ENCODE measurements at places on chromosomes 7 and 10.
A peak's percentile ranks its signal among the peaks of the same experiment; 100 is the strongest.

GRCh38 chr7:120344276-120344675 lies 71.3 kb downstream of the KCND2 start:
- peak; percentile 1 for DNase-seq

- no peak for DNase-seq
Observed at GRCh38 chr7:6294839-6295238, 22.4 kb upstream of the CYTH3 start.

GRCh38 chr7:116357781-116358670 lies 141.5 kb upstream of the CAV2 start:
- DNase-seq = peak; percentile 61

- no peak for DNase-seq
Observed at GRCh38 chr10:43264965-43265798, 1.7 kb downstream of the RASGEF1A start.

GRCh38 chr10:33001908-33002492 lies 44.0 kb upstream of the ITGB1 start:
- DNase-seq = peak; percentile 40

DNA sequence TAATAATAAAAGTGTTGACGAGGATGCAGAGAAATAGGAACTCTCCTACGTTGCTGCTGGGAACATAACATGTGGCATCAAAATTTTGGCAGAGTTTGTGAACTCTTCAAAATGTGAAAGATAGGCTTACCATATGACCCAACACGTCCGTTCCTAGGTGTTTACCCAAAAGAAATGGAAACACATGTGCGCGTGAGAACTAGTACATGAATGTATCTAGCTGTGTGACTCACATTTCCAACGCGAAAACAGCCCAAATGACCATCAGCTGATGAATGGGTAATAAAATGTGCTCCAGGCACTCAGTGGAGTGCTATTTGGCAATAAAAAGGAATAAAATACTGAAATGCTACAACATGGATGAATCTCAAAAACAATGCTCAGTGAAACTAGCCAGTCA lies 10.4 kb upstream of the ELFN1 start:
- DNase-seq = peak; percentile 38

DNA sequence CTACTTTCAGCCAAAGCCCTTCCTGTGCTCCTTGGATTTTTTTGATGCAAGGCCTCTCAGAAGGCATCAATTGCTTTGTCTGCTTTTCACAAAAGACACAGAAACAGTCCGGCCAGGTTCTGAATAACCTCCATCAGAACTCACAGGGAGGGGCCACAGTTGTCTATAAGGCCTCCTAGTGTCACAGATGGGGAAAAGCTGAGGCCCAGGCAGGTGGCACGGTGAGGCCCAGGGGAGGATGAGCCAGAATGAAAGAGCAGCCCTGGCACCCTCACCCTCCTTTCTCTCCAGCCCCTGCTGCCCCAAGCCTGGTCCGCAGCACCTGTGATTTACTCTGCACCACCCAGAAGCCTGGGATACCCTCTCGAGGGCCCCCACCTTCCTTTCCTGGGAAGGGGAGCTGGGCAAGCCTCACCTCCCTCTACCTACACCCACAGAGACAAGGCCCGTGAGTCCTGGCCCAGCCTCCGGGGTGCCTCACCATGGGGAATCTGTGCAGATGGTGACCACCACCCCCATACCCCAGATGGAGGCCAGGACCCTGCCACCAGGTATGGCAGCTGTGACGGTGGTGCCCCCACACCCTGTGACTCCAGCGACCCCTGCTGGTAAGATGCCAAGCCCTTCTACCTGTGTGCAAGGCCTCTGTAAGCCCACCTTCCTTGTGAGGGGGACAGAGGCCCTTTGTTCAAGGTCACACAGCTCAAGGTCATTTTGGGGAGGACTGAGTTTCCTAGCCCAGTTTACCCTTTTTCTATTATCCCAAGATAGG lies 26.2 kb upstream of the ZNF467 start:
- no peak for DNase-seq

DNA sequence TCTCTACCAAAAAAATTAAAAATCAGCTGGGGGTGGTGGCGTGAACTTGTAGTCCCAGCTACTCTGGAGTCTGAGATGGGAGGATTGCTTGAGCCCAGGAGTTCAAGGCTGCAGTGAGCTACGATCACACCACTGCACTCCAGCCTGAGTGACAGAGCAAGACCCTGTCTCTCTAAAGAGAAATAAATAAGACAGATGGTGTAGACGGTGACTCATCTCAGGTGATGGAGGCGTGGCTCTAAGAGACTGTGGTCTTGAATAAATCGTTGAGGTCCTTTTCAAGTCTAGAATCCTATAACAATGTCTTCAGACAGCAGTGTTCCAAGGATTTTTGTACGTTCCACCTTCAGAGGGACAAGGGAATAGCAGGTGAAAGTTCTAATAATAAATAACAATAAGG lies 53.8 kb upstream of the PFKFB3 start:
- DNase-seq = no peak

- DNase-seq = peak; percentile 81
Observed at GRCh38 chr7:111210996-111211395, 120.1 kb downstream of the LRRN3 start.

DNA sequence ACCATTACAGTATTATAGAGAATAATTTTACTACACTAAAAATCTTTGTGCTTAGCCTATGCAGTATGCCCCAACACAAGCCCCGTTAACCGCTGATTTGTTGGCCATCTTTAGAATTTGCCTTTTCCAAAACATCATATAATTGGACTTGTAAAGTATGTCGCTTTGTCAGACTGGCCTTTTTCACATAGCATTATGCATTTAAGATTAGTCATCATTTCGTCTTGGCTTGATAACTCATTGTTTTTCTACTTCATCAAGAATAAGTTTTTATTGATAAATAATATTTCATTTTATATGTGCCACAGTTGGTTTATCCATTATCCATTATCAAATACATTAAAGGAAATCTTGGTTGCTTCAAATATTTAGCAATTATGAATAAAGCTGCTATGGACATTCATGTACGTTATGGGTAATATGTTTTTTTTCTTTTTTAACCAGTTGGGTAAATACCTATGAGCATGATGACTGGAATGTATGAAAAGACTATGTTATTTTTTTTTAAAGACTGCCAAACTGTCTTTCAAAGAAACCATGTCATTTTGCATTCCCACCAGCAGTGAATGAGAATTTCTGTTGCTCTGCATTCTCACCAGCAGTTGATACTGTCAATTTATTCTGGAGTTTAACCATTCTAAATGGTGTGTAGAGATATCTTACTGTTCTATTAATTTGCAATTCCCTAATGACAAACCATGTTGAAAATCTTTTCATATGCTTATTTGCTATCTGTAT lies 273.1 kb upstream of the KCND2 start:
- peak; percentile 20 for DNase-seq

DNA sequence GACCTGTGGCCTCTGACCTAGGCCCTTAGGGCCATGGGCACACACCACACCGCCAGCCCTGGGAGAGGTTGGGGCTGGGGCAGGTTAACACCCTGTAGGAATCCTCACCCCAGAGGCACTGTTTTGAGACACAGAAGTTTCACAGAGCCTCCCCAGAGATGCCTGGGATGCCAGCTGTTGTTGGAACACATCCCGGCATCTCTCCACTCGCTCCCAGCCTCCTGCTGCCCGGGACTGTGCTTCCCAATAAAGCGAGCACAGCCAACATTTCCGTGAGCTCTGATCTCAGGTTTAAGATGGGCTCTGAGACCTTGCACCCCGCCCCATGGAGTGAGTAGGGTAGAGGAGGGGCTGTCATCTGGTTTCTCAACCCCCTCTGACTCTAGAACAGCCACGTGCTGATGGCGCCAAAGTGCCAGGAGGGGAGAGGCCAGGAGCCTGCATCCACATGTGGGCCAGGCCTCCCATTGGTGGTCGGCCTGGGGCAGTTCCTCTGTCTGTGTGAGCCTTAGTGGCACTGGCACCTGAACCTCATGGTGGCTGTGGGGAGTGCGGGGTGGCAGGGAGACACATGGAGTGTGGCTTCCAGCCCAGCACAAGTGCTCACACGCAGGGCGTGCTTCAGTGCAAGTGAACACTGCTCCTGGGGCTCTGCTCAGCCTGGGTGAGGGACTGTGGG lies 54.7 kb downstream of the RASGEF1A start:
- no peak for DNase-seq

DNA sequence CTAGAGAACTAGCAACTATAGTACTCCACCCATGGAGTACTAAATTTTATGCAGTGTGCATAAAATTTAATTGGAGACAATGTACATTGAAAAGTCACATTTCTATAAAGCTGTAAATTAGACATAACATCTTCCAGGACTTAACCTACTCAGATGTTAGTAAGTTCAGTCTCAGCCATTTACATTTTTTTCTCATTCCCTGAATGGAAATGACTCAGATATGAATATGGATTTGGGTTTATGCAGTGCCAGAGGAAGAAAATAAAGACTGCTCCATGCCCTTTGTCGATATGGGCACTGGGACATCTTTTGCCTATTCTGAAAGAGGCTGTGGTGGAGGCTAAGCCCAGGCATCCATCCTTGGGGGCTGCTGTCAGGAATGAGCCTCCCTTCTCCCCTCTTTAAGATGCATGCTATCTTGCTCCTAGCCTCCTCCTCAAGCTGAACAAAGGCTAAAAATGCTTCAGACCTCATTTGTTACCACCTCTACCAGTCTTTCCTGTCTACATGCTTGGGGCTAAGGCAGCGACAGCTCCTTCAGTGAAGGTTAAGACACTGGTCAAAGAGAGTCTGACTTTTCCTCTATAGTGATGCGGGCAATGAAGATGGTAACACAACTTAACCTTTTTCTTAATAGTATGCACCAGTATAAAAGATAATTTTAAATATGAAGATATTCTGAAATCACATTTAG lies 486.8 kb upstream of the ANKRD30A start:
- DNase-seq = no peak

DNA sequence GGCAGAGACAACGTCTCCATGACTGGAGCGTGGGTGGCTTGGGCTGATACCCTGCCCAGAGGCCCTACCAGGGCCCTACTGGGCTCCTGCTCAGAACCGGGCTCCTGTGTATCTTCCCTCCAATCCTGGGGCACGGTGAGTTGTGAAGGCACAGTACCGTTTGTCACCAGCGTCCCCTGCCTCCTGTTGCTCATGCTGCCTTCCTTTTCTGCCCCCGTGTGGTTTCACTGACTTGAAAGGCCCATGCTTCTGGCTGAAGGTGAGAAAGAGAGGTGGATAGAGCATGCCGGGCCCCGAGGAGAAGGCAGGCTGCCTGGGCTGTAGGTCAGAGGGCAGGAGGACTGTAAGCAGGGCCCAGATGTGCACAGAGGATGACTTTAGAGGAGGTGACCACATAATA lies 9.1 kb upstream of the DMBT1 start:
- DNase-seq = no peak

- no peak for DNase-seq
Observed at GRCh38 chr7:155251831-155252230, 45.8 kb upstream of the INSIG1 start.

- peak; percentile 21 for DNase-seq
Observed at GRCh38 chr10:109898666-109899355, 24.5 kb downstream of the XPNPEP1 start.

DNA sequence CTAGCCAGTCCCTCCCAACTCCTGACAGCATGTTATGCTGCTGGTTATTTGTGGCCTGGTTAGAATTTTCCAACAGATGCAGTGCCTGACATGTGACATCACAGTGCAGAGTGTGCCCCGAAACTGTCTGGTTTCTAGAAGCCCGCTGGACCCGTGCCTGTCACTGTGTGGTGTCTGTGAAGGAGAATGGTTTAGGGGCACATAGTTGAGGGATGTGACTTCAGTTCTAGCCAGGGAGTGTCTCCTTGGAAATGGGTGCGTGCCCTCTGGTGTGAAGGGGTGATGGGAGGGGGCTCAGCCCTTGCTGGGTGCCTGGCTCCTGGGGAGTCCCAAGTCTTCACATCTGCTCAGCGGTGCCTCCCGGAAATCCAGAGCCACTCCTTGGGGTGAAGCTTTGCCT lies 303.6 kb downstream of the GLRX3 start:
- no peak for DNase-seq

GRCh38 chr10:114876602-114877300 lies 55.2 kb downstream of the FHIP2A start:
- DNase-seq = peak; percentile 52

DNA sequence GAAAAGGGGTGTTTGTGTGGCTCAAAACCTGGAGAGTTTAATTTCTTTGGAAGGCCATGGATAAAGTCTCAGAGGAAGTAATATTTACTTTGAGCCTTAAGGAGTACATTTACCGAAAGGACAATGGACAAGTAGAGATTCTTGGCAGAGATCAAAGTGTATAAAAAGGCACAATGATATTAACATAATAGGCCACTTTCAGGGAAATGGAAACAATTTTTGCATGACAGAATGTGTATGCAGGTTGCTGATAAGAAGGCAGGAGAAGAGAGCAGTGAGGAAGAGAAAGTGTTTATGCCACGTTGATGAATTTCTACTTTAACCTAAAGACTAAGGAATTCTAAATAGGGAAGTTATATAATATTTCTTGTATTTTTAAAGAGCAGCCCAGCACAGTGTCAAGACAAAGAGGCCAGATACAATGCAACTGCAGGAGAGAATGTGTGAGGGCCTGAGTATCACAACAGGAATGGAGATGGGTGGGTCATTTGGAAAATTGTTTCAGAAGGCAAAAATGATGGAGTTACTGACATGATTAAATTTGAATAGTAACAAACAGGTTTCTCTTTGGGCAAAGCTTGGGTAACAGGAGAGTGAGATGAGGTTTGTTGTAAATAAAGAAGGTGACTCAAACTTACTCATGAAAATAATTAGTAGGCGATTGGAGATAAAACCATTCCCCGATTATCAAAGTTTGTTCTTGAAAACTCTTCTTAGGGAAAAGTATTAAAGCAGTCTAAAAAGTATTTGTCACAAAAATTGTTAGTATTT lies 84.1 kb downstream of the THSD7A start:
- no peak for DNase-seq

- no peak for DNase-seq
Observed at GRCh38 chr7:74708569-74709275, 51.2 kb downstream of the GTF2I start.

- DNase-seq = no peak
Observed at GRCh38 chr7:142494021-142494420, 236.2 kb upstream of the PRSS58 start.

- no peak for DNase-seq
Observed at GRCh38 chr10:70442332-70442988, 979 bp upstream of the NODAL start.

DNA sequence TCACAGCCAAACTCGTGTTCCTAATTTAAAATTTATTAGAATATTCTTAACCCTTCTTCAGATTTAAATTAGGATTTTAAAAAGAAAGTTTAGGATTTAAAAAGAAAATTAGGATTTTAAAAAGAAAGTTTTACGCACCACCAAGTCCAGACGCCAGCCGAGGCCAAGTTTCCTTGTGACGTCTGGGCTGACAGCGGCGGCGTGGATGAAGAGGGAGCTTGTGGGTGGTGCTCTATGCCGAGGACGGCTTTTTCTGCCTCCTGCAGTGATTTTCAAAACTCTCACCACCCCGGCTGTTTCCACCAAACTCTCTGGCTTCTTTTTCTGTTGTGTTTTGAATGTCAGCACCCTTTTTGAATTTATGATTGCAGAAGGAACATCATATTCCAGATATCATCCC lies 252.9 kb downstream of the DNAJB6 start:
- DNase-seq = no peak

GRCh38 chr7:117385363-117386109 lies 41.8 kb downstream of the ASZ1 start:
- peak; percentile 37 for DNase-seq

Measured in fibroblast of skin of right quadriceps (primary cell).